Prostate gland (tissue), 2 donors: ENCODE measurements at places on chromosomes 6 and 20.

DNA sequence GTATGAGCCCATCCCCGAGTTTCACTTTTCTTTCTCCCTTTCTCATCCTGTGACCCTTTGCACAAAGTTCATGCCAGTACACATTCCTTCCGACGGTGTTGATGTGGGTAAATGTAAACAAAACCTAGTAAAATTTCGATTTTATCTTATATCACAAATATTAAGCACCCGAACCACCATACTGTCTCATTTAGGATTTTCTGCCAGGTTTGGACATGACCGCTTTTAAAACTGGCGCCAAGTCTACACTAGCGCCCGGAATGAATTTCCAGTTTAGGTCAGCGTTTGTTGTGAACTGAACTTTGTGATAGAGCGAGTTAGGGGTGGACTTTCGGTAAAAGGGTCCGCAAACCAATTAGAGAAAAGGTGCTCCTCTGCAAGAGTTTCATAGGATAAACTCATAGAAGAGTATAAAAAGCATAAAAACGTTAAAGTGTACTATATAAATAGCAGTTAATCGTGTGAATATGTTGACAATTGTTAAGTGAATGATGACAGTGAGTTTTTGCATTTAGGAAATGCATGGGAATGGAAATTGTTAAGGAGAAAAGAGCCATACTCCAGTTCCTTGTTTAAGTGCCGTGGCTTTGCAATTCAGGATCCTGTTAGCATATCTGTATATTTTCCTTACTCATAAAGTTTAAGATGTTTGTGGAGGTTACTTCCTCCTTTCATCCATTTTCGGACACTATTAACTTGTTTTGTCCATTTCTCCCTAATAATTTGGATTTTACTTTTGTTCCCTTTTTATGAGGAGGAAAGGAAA, 937 bp downstream of the AKAP7 start:
- no peak for DNase-seq

- DNase-seq: peak; percentile 12
Observed at GRCh38 chr6:125742464-125743120, 6.8 kb upstream of the HEY2 start.

DNA sequence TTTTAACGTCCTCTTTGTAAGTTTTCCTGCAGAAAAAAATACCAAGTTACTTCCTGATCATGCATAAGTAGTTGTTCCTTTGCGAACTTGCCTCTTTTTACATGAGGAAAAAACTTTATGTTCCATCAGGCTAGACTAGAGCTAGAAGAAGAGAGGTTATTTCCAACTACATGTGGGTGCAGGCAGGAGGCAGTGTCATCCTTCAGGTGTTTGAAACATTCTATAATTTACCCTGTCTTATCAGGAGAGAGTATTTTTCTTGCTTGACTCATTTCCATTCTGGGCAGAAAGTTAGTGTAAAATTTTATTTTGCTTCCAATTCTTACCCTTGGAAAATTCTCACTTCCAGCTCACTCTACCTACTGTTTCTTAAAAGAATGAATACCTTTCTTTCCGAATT, 28.5 kb upstream of the EPHA7 start:
- no peak for DNase-seq

DNA sequence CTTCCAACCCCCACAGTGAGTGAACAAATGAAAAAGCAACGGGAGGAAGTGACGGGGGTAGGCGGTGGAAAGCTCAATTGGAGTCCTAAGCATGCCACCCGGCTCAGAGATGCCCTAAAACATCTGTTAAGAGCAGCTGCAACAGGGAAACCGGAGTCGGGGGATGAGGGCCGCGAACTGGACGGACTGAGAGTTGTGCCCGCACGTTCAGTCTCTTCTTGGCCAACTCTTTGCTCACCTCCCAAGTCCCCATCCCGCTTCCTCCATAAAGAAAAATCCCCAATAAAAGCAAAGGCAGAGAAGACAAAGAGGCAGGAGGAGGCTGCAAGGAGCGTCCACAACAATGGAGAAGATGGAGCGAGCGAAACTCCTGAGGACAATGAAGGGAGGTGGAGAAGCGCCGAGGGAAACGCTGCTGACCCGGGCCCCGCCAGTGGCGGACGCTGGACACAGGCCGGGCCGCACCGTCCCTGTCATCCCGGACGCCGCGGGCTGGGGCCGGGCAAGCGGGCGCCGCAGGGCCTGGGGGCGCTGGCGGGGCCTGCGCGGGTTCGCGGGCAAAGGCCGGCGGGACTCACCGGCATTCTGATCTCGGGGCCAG, 600 bp downstream of the SEC63 start:
- DNase-seq: peak; percentile 26

DNA sequence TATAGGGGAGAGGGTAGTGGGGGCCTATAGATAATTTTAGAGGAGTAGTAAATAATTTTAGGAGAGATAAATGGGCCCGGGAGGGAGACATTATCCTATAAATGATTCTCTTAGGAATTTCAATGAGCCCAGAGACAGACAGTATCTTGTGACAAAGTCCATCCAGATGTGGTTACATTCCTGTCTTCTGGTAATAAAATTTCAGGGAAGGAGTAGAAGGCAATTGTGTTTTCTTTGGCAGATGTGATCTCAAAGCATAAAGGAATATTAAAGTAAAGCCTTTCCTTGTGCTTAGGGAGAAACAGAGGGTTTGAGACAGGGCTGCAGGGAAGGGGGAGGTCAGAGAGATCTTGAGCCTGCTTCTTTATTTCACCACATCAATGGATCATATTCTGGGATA, 979.8 kb upstream of the GJE1 start:
- no peak for DNase-seq

DNA sequence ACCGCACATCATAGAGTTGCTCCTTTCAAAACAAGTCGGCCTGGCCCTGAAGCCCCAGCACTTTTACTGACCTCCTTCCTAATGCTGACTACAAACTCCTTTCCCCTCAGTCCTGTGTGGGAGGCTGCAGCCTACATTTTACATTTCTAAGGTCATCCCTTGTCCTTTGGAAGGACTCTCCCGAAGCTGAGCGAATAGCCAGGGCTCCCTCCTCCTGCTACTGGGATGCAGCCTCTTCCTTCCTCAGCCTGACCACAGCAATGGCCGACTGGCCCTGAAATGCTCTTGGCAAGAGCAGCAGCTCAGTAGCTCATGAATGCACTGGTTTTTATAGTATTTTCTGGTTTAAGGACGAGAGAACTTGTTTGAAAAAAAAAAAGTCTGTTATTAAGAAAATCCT, 679 bp downstream of the ADGRF5 start:
- no peak for DNase-seq

DNA sequence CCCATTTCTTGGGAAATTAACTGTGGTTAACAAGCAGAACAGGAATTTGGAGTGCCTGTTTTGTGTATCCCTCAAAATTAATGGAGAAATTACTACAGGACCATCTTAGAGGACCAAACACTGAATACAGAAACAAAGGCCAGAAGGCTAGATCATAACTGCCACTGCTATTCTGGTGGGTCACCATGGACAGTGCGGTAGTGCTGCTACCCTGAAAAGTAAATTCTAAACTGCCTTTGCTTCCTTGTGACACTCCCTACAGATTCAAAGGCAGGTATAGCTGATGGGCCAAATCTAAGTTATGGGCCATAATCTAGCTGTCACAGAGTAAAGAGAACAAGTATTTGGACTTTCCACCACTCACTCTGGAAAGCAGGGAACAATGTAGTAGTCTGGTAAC, 575.8 kb upstream of the ADGRB3 start:
- DNase-seq: no peak

GRCh38 chr6:137903933-137904821, 37.1 kb downstream of the TNFAIP3 start:
- DNase-seq: no peak

DNA sequence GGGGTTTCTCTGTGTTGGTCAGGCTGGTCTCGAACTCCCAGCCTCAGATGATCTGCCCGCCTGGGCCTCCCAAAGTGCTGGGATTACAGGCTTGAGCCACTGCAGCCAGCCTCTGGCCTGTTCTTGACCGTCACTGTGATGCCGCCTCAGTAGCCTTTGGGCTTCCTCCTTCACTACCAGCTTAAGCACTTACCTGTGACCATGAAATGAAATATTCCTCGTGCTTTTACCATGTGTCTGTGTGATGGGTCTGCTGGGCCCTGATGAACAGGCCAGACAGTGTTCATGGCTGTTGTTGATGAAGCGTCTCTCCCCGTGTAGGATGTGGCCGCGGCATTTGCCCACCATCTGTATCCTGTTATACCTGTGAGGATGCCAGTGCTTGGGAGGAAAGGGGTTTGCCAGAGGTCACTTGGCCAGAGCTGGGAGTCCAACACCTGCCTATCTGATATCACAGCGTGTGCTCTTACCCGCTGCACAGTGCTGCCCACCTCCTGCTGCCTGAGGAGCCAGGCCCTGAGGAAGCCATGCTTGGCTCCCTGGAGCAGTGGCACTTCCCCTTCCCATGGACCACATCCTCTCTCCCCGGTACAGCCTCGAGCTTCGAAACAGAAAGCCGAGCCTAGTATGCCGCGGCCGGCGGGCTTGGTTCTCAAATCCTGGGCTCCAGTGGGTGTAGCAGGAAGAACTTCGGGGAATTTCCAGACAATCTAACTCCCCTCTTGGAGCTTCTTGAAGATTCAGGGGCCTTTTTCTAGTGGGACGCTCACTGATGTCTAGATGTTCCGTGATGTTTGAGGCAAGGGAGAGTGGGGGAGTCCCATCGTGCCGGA, 167.9 kb downstream of the ZDHHC14 start:
- no peak for DNase-seq

GRCh38 chr6:67916399-67916798, 718.7 kb upstream of the ADGRB3 start:
- no peak for DNase-seq

DNA sequence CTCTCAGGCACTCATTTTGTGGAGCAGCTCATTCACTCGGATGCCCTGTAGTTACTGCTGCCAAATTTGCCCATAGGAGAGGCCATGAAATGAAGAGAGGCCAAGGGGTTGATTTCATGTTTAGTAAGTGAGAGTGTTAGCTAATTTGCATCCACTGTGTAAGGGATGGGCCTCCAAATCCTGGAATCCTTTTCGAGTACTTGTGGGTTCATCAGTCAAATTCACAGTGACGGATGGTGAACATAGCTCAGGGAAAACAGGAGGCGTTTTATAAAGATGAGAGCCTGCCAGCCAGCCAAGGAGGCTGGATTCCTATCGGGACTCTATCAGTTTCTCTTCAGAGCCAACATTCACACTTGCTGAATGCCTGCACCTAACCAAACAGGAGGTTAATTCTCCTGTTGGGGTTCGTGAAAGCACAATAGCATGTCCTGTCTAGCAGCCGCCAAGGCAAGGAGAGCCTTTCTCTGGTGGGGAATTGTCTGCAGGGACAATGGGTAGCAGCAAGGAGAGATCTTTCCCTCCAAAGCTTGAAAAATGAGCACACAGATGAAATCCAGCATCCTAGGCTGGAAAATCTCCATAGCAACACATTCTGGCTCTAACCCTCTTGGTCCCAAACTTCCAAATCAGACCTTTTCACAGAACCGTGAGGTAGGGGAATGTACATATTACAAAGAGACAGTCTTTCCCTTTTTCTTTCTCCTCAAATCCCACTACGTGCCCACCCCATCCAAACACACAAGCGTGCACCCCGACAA, 231.4 kb upstream of the ECI2 start:
- no peak for DNase-seq

DNA sequence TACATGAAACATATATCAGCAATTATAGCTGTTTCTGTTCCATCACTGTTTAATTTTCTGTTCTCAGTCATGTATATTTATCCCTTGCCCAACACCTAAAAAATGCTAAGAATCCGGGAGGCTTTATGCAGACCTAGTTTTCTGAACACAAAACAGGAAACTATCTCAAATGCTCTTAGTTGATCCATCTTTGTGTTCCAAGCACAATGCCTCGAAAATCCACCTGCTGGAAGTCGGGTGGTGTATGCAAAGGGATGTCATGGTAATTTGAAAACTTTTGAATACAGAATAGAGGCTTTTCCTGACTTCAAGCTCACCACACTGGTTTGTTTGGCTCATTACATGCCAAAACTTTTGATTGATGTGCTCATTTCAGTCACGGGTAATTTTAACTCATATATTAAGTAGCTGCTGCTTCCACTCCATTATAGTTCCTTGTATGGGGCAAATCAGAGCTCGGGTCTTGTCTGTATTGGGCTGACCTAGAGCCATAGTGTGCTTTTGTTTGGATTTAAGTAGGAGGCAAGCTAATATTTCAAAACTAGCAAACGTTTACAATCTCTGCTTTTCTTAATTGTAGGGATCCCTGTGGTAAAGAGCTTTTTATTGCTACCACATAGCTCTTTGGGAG, 646.5 kb upstream of the EPHA7 start:
- DNase-seq: no peak

GRCh38 chr6:124977067-124977908, 15.1 kb downstream of the RNF217 start:
- no peak for DNase-seq

GRCh38 chr6:93218096-93218495, 201.3 kb downstream of the EPHA7 start:
- DNase-seq: no peak

DNA sequence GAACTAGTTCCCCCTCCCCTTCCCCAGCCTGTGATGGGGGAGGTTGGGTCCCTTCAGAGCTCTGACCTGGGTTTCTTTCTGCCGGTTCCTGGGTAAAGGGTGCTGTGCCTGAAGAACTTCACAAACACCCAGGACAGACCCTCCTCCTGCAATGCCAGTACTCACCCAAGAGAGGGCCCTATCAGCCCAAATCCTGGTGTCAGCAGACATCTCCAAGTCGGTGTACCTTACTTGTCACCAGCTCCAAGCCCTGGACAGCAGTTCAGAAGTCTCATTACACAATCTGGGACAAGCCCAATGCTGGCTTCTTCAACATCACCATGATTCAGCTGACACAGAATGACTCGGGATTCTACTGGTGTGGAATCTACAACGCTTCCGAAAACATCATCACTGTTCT, 467 bp downstream of the TREML4 start:
- DNase-seq: no peak

GRCh38 chr6:71349976-71350615, 61.5 kb downstream of the OGFRL1 start:
- DNase-seq: no peak

DNA sequence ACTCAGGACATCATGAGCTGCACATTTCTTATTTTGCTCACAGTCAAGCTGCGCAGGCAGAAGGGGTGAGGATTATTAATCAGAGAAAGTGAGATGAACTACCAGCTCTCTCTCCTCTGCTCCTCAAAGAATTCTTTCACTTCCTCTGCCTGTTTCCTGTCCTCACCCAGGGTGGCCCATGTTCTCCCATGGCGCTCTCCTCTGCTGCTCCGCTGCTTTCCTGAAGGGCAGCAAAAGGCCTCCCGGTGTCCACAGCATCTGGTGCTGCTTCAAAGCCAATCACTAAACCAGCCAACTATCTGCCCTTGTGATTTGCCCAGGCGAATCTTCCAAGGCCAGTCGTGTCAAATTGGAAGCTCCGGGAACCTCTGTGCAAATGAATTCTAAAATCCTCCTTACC, 324.2 kb downstream of the TPBG start:
- no peak for DNase-seq

DNA sequence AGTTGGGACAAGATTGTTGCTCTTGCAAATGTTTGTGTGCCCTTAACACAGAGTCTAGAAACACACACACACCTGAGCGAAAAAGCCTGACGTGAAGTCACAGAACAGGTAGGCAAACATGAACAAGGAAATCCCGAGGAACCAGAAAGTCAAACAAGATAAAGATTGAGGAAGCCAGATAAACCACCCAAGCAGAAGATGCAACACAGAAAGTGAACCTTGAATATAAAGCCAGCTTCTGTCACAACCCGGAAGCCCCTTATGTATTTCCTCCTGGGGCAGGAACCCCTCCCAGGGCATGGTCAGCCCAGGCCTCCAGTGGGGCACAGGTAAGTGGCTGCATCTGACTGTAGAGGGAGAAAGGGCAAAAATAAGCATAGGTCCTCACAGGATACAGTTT, 158.2 kb upstream of the SUPT3H start:
- peak; percentile 62 for DNase-seq
